ENCODE measurements at places on chromosomes 7 and 10.

- no peak for DNase-seq
Observed at GRCh38 chr7:149719050-149719899, 54.1 kb downstream of the ZNF467 start.

DNA sequence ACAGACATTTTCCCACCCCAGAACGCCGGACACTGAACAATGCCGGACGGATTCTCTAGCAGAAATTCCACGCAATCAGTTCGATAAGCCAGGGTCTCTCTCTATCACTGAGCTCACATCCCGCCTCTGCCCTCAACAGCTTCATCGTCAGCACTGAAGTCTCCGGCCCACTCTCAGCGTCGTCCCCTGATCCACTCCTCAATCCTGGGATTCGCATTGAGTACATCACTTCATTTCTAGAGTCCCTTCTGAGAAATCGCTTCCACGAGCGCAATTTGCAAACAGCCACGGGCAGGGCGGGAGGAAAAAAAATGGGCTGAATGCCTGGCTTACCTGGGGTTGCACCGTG lies 365 bp downstream of the YME1L1 start:
- no peak for DNase-seq

DNA sequence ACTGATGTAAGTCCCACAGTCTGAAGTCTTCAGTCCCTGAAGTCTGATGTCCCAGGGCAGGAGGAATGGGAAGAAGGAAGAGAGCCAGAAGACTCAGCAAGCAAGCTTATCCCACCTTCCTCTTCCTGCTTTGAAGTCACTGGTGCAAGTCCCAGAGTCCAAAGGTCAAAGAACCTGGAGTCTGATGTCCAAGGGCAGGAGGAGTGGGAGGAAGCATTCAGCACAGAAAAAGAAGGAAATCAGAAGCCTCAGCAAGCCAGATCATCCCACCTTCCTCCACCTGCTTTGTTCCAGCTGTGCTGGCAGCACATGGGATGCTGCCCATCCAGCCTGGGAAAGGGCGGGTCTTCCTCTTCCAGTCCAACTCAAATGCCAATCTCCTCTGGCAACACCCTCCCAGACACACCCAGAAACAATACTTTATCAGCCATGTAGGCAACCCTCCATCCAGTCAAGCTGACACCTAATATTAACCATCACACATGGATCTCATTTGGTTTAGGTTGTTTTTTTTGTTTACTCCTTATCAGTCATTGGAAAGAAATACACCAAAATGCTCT lies 50.9 kb downstream of the ADAM12 start:
- DNase-seq, result no peak

DNA sequence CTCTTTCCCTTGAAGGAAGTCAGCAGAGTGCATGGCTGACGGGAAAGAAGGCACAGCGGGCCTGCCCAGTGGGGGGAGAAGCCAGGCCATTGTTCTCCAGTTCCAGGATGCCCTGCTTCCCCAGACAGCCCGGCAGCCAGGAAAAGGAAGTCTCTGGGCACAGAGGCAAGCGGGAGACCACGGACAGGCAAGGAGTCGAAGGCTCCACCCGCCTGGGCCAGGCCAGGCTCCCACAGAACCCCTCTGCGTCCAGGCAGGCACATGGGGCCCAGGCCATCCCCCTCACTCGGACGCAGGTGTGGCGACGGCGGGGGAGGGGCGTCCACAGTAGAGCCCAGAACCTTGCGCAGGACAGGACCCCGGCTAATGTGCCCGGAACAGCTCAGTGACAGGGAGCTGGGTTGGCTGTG lies 8.7 kb downstream of the GPR146 start:
- no peak for DNase-seq

GRCh38 chr10:51783941-51784340 lies 84.5 kb upstream of the CSTF2T start:
- DNase-seq, result no peak

- DNase-seq, result no peak
Observed at GRCh38 chr7:24697416-24697815, 59.8 kb downstream of the GSDME start.

- no peak for DNase-seq
Observed at GRCh38 chr7:158257516-158258410, 329.9 kb downstream of the PTPRN2 start.

- DNase-seq, result no peak
Observed at GRCh38 chr7:116354546-116355423, 144.4 kb downstream of the TES start.

DNA sequence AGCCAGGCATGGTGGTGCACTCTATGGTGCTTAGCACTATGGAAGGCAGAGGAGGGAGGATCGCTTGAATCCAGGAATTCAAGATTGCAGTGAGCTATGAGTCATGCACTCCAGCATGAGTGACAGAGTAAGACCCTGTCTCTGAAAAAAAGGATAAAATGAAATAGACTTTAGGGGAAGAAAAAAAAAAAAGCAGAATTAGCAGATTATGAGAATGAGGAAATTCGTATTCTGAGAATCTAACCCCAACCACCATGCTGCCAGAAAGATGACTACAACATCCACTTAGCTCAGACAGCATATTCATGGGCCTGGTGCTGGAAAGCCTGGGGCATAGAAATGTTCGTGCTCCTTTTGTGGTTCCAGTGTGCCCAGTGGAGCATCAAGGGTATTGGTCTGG lies 63.3 kb downstream of the TMEM26 start:
- DNase-seq, result no peak

GRCh38 chr7:134676743-134677142 lies 30.1 kb downstream of the BPGM start:
- no peak for DNase-seq

DNA sequence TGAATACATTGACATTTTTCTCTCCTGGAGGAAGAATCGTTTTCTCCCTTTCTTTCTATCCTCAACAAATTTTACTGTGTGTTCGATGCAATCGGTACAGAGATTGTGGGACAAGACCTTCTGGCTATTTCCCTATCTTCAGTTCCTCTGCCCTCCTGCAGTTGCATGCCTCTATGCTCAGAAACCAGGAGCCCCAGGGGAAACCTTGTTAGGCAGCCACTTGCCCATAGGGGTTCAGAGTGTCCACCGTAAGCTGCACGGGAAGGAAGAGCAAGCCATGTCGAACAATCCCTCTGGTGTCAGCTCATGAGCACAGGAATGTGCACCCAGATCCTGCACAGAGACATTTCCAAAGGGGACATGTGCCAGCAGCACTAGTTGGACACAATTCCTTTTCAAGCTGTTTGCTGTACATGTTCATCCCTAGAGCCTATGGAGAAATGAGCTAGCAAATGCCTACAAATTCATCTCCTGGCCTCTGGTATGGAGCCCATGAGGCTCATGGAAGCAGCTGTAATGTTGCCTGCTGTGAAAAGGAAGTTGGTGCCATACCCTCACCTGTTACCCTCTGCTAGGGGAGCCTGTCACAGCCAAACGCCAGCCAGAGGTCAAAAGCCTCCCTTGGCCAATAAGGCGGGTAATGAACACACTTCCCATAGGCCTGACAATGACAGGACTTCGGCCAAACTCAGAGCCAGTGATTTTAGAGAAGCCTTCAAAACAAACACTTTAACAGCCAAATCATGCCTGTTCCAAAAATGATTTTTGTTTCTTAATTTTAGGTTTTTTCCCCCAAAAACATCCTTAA lies 35.9 kb upstream of the ASAH2 start:
- DNase-seq, result no peak

DNA sequence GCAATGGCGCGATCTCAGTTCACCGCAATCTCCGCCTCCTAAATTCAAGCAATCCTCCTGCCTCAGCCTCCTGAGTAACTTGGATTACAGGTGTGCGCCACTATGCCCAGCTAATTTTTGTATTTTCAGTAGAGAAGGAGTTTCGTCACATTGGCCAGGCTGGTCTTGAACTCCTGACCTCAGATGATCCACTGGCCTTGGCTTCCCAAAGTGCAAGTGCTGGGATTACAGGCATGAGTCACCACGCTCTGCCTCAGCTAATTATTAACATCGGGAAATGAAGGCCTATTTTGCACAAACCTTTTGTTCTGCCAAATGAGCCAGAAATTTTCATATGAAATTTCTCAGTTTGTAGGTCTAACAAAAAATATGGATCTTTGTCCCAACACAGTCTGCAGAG lies 106.7 kb upstream of the ODAD2 start:
- no peak for DNase-seq

GRCh38 chr10:124598196-124598595 lies 136.6 kb downstream of the LHPP start:
- no peak for DNase-seq

DNA sequence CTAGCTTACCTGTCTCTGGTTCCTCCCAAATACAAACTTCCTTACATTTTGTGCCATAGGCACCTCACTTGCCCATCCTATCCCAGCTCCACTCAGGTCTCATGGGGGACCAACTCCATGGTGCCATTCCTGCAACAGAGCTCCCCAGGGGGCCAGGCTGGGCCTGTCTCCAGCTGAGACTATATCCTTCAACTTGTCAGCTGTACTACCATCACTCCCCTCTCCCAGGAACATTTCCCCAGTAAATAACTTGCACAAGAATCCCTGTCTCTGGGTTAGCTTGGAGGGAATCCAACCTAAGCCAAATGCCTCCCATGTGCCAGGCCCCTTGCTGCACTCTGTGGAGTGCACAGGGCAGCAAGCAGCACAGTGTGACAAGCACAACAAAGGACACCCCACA lies 33.2 kb downstream of the FRMPD2 start:
- peak; percentile 3 for DNase-seq

DNA sequence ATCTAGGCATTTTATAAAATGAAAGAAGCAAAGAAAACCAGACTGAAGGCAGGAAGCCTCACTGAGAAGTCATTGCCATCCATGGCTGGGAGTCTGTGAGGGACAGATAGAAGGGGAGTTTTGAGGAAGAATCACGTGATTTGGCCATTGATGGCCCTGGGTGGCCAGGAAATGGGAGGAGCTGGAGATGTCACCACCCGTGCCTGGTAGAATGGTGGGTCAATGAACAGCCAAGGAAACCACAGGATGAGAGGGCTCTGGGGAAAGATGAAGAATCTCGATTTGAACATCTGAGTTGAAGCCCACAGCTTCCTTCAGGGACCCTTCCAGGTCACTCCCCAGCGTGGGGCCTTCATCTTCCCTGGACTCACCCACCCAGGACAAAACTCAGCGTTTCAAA lies 103.3 kb upstream of the CHST15 start:
- no peak for DNase-seq

- DNase-seq, result peak; percentile 29
Observed at GRCh38 chr7:50267525-50268041, 36.9 kb upstream of the IKZF1 start.

DNA sequence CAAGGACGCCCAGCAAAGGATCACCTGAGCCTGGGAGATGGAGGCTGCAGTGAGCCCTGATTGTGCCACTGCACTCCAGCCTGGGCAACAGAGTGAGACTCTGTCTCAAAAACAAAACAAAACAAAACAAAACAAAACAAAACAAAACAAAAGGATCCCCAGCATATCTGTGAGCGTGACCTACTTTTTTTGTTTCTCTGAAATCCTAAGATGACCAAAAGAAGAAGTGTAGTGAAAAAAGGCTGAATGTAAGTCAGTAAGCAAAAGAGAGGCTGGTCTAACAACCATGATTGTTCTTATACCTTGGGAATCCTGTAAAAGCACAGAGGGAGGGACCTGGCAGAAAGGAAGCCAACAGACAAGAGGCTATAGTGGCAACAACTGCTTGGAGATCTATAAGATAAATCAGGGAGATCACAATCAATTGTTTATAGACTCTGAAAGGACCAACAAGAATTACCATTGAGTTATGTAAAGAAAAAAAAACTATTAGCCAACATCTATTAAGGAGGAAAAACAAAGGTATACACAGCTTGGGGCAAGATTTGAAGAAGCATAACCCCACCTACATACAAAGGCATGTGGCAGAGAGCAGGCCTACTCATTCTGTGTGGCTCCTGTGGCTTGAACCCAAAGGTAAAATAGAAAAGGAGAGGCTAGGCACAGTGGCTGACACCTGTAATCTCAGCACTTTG lies 255.2 kb upstream of the KLF14 start:
- DNase-seq, result no peak

DNA sequence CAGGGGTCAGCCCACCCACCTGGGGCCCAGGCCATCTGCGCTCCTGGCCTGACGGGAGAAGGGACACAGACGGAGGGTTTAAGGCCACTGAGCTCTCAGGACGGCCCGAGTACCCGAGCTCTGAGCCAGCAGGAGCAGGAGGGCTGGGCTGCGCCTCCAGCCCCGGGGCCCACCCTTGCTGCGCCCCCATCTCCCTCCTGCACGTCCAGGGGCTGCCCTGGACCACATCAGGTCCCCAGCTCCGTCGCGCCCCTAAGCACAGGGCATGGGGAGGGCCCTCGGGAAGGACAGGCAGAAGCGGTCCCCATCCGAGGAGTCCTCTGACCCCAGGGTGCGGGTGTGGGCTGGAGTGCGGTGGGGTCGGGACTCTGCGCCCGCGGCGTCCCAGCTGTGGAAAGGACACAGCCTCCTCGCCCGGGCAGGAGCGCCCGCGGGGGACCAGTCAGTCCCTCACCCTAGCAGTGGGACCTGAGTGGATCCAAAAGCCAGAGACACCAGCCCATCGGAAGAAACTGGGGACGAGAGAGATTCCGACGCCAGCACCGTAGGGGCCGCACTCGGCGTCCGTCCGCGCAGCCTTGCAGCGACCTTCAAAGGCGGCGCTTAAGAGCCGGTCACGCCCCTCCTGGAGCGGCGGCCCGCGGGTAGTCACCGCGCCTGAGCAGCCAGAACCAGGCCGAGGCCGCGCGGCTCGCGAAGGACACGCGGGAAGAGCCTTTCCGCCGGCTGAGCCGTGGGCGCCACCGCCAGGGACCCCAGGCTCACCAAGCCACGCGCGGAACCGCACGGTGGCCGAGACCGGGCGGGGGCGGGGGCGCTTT lies 15.9 kb downstream of the CAMK2B start:
- peak; percentile 39 for DNase-seq

GRCh38 chr10:126207313-126207771 lies 180.9 kb downstream of the ADAM12 start:
- no peak for DNase-seq

GRCh38 chr7:128872394-128872824 lies 9.8 kb downstream of the ATP6V1F start:
- DNase-seq, result no peak

GRCh38 chr10:85105614-85106255 lies 777.3 kb downstream of the CCSER2 start:
- no peak for DNase-seq

GRCh38 chr10:121791761-121792160 lies 136.1 kb downstream of the ATE1 start:
- DNase-seq, result no peak

Measured in activated CD8-positive, alpha-beta T cell treated with anti-CD3 and anti-CD28 coated beads, Interleukin-2, amount 10 ng/mL, durations not matched to agents 7 days and 5 days (primary cell).